ENCODE measurements at places on chromosomes 11 and 22.

DNA sequence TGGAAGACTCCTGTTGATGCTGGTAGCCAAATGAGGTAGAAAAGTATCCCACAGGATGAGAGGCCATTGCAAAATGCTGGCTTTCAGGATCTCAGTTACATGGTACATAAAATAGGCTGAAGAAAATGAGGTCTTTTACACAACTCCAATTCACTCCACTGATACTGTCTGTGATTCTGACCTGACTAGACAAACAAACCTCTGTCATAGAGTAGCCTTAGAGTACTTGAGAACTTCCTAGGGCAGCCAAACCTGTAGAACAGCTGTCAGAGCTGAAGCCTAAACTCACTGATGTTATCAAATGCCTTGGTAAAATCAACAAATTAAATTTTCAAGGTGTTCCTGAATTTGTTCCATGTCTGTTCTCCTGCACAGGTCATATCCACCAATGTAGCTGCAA lies 26.2 kb upstream of the POGLUT3 start:
- no peak for DNase-seq

DNA sequence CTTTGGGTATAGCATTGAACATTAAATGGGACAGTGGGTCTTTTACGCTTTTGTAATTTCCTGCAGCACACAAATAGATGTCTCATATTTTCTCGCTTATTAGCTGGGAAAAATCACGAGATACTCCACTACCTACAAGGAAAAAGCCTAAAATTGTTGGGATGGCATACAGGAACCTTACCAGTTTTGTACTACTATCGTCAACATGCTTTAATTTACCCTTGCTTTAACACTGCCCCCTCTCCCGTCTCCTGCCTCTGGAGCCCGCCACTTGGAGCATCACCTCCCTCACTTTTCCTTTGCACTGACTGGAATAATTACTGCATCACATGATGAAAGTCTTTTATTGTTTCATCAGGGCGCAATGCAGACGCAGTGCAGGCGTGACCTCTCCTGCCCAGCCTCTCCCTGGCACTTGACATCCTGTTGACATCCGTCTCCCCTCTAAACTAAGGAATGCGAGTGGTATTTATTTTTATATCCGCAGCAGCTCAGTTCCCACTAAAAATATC lies 1.0 kb upstream of the FNBP4 start:
- DNase-seq: peak; percentile 60

- no peak for DNase-seq
These were observed 34.7 kb downstream of the USP35 start for GRCh38 chr11:78223320-78223954.

GRCh38 chr11:117820516-117820915 lies 4.0 kb downstream of the FXYD2 start:
- no peak for DNase-seq

DNA sequence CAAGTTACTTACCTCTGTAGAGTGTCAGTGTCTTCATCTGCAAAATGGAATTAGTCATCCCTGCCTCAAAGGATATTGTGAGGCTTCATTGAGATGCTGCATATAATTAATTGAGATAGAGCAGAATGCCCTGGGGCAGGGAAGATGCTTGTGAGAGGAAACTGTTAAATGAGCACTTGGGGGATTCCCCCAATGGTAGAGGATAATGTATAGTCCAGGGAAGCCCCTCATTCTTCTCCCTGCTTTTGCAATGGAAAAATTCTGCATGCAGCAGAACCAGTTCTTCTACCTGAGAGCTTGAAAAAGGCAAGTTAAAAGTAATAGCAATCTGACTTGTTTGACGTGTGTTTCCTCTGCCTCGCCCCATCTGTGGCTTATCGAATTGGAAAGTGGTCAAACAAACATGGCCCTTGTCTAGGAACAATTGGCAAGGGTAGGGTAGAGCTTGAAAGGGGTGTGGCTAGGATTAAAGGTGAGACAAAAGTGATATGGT lies 90.9 kb downstream of the NAV2 start:
- DNase-seq: no peak

DNA sequence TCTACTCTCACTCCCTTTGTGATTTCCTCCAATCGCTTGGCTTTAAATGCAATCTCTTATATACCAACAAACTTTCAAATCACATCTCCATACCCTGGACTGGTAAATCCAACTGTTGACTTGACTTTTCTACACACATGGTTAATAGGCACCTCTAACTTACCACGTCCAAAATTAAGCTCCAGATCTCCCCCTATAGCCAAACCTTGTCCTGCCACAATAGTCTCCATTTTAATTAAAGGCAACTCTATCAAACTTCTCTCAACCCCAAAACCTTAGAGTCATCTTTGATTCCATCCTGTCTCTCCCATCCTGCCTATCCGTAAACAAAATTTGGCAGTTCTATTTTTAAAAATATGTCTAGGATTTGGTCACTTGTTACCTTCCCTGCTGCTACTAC lies 141.8 kb upstream of the DDI1 start:
- DNase-seq: no peak

DNA sequence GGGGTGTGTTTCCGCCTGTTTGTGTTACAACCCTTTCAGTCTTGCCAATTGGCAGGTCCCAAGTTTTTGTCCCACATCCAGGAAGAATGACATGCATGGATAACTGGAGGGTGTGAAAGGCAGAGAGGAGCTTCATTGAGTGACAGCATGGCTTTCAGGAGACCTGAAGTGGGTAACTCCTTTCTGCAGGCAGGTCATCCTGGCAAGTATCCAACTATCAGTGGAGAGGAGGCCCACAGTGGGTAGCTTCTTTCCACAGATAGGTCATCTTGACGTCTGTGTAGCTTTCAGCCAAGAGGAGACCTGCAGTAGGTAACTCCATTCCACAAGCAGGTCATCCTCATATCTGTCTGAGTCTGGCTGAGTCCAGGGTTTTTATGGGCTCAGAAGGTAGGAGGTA lies 1268.8 kb upstream of the CNTN5 start:
- no peak for DNase-seq

DNA sequence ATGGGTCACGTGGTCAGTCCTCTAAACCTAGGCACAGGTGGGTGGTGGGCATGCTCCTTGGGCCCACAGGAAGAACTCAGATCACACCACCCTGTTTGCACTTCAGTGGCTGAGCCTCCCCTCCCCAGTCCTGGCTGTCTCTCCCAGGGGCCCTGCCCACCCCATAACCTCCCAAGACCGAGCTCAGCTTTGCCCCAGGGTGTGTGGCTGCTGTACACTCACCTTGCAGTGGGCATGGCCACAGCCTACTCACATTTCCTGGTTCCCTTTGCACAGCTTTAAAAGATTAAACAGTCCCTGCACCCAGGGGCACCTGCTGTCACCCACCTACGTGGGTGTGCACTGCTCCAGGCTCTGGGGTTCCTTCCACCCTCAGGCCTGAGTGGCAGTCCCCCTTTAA lies 13.8 kb downstream of the TRIOBP start:
- no peak for DNase-seq

GRCh38 chr11:79269611-79270307 lies 171.1 kb downstream of the TENM4 start:
- no peak for DNase-seq

DNA sequence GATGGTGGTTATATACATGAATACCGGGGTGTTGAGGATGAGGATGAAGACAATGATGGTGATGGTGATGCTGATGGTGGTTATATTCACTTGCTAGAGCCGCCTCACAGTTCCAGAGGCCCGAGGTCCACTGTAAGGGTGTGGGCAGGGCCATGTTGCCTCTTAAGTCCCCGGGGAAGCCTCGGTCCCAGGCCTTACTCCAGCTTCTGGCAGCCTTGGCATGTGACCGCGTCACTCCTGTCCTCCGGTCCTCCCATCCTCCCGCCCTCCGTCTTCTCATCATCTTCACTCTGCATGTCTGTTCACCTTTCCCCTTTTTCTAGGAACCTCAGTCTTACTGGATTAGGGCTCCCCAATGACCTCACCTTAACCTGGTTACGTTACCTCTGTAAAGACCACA lies 54.6 kb downstream of the IGLL1 start:
- DNase-seq: no peak

- no peak for DNase-seq
These were observed 1.1 kb upstream of the IGLL5 start for GRCh38 chr22:22886546-22886945.

- no peak for DNase-seq
These were observed 348.7 kb downstream of the ETS1 start for GRCh38 chr11:128238521-128239265.

DNA sequence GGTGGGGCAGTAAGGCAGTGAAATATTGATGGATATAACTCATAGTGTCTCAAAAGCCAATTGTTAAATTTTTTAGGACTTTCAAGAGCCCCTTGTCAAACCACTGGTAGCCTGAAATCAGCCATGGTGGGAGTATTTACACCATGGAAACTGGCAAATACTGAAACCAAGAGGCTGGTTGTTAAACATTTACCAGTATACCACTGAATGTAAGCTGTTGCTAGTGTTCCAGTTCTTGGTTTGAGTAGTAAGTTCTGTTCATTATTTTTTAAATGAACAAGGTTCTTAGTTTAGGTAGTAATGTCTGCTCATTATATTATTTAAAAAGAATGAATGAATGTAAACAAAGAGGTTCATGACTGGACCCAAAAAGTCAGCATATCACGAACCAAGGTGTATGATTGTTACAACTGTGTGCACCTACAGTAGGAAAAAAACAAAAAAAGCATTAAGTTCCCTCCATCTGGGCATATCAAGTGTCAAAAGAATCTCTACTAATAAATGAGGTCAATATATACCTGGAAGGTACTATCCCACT lies 4.5 kb upstream of the EIF3F start:
- DNase-seq: no peak

- no peak for DNase-seq
These were observed 31.7 kb downstream of the ADAMTS15 start for GRCh38 chr11:130480186-130480585.

DNA sequence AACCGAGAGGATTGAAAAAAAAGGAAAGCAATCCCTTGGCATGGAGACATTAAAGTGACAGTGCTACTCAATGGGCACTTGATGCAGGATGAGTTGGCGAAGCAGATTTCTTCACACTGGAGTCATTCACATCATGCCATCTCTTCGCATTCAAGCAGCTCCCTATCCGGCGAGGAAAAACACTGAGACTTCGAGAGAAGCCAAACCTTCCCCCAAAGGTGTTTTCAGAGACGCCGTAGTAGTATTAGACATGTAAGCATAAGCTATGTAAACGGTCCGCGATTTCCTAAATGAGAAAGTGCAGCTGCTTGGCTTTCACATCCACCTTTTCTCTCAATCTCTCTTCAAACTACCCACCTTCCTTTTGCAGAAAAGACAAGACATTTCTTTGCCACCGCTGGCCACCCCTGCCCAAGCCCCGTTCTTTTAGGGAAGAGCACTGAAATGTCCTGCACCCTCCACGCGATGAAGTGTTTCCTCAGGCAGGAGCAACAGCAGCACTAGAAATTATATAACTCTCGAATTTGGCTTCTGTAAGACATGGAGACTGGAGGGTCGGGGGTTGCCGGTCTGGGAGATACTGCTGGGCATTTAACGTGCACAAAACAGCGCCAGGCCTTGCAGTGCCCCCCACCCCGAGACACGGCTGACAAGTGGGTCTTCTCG lies at the start of gene DLG2:
TSS of gene DLG2 (minus strand) at position 13 of the 666 bp plus-strand sequence.
- no peak for DNase-seq

DNA sequence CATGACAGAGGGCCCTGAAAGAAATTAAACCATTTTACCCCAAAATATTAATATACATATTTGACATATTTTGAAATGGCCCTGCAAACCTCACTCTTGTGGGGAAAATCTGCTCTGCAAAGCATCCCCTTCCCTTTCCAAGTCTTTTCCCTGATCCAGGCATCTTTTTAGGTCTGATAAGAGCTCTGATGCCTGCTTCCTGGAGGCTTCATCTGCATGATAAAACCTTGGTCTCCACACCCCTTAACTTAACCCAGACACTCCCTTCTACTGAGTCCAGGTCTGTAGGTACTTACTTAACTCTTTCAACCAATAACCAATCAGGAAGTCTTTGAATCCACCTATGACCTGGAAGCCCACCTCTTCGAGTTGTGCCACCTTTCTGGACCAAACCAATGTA lies 1.8 kb upstream of the LGALS12 start:
- DNase-seq: no peak

DNA sequence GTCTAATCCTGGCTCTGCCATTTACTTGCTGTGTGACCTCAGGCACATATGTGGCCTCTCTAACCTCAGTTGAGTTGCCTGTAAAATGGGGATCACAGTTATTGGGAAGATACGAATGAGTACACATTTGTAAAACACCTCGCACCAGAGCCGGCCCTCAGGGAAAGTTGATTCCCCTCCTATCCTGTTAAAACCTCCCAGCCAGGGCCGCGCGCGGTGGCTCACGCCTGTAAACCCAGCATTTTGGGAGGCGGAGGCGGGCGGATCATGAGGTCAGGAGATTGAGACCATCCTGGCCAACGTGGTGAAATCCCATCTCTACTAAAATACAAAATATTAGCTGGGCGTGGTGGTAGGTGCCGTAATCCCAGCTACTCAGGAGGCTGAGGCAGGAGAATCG lies 7.8 kb upstream of the MYBPC3 start:
- no peak for DNase-seq

- DNase-seq: no peak
These were observed 41.4 kb downstream of the DKK3 start for GRCh38 chr11:11966826-11967668.

DNA sequence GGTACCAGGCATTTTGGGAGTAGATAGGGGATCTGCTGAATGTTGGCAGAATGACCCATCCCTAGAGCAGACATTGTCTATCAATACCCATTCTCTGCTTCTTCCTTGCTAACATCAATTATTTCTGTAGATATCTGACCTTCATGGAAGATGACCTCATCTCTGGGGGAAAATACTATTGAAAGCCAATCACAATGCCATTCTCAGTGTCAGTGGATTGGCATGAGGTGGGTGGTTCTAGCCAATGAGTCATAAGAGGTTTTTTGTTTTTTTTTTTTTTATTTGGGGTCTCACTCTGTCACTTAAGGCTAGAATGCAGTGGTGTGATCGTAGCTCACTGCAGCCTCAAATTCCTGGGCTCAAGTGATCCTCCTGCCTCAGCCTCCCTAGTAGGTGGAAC lies 42.5 kb downstream of the SNX19 start:
- DNase-seq: no peak

GRCh38 chr11:102680945-102681344 lies 24.6 kb downstream of the MMP27 start:
- no peak for DNase-seq

DNA sequence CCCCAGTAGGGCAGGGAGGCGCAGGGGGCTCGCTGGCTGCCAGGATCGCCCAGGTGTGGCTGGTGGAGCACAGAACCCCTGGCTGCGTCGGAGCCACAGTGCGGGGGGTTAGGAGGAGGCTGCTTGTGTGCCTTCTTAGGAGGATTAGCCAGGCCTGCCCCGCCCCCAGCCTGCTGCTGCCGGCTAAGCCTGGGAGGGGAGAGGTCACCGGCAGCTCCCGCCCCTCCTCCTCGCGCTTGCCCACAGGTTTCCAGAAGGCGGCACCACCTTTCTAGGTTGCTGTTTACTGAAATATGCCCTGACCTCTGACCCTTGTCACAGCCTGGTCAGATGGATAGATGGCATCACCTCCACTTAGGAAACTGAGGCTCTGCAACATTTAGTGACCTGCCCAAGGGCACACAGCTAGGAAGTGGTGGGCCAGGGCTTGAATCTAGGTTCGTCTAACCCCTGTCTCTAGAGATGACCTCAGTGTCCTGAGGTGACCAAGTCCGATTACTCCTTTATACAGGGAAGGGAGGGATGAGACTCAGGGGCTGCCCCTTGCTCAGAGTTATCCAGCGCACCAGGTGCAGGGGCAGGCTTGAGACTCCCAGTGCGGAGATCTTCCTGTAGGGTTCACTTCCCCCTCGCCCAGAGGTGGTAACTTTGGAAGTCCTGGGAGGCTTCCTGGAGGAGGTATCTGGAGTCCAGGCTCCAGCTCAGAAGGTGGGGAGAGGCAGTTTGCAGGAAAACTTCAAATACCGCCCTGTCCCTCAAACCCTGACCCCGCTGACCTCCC lies 44.0 kb downstream of the MYO7A start:
- DNase-seq: no peak
